ENCODE measurements at places on chromosomes 16 and 17. TPM values are rescaled to one million over a fixed set of nuclear protein-coding genes. Genes with fewer than 3 reads are reported as not detected.

Gene C16orf95
- 2.3 TPM for total RNA-seq

Gene NUDT7
- total RNA-seq = 6.4 TPM

Gene ABCC12
- not detected for total RNA-seq

Gene VAT1L
- 0.39 TPM for total RNA-seq

Gene RFNG
- total RNA-seq = 44.9 TPM

Gene RGS11
- total RNA-seq = 3.9 TPM

Gene TLCD2
- total RNA-seq = 7.3 TPM

Gene BEAN1
- total RNA-seq = 0.65 TPM

Gene OR2C1
- not detected for total RNA-seq

Gene CD68
- total RNA-seq = 427 TPM

DNA sequence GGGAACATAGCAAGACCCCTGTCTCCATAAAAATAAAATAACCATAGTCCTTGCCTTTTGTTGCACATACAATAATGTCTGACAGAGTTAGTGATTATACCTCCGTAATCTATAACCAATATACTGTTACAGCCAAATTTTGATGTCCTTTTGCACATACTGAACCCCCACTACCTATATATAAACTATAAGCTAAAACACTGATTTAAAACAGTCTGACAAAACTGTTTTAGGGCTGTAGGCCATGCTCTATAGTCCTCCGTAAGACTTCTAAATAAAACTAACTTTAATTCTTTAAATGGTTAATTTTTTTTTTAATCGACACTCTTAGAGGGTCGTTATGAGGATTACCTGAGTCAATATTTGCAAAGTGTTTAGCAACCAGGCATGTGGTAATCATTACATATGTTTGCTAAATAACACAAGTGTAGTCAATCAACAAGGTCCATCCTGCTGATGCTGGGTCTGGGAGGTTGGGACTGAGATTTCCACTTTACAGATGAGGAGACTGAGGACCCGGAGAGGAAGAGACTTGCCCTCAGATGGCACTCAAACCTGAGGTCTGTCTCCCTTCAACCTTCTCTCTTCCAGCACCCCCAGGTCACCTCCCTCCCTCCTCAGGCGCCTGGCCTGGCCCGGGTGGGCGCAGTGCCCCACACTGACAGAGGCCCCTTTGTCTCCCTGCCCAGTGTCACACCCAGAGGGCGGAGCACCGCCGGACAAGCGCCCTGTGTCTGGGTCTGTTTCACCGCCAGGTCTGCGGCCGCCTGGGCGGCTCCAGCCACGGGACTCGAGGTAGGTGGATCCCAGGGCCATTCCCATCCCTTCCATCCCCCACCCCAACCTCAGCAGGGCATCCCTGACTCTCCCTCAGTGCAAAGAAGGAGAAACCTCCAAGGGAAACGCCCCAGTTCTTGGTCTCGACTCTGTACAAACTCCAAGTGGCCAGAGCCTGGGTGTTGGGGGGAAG, 10.3 kb downstream of the ZNF385C start:
- H3K27me3 ChIP-seq = no peaks in the 10 kb centered on the region
- no peaks in the 10 kb centered on the region for H3K36me3 ChIP-seq
- H3K4me3 ChIP-seq = no peak overlapping the region
- no peak overlapping the region for H3K27ac ChIP-seq
- H3K4me1 ChIP-seq = no peaks in the 10 kb centered on the region

GRCh38 chr16:70484867-70485266, 30.5 kb downstream of the FCSK start:
- H3K27me3 ChIP-seq = no peaks in the 10 kb centered on the region
- DNase-seq = no peak
- H3K4me3 ChIP-seq = no peak overlapping the region
- H3K4me1 ChIP-seq = no peaks in the 10 kb centered on the region
- no peak overlapping the region for H3K27ac ChIP-seq

DNA sequence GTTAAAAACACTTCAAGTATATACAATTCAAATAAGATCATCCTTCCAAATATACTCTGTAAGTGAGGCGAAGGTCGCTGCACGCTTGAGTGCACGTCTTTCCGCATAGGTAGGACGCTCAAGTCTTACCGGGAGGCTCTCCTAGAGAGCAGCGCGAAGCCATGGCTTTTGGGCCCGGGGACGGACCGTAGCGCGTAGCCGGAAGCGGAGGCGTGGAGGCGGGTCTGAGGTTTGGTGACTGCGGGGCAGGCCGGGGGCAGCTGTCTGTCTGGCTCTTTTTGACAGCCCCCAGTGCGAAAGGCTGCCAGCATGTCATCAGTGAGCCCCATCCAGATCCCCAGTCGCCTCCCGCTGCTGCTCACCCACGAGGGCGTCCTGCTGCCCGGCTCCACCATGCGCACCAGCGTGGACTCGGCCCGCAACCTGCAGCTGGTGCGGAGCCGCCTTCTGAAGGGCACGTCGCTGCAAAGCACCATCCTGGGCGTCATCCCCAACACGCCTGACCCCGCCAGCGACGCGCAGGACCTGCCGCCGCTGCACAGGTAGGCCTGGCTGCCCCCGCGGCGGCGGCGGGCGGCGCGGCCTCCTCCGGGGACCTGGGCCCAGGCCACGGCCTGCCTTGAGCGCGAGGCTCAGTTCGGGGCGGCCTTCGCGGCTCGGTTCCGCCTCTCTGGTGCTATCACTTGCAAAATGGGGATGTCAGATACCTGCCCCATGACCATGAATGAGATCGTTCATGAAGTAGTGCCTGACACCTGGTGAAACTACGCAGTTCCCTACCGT, at the start of gene LONP2:
TSS of gene LONP2 (plus strand) at position 221 of the 783 bp plus-strand sequence. CDS start at position 310, 89 bp downstream.
- peaks cover 34% of the 10 kb centered on the region for H3K4me1 ChIP-seq
- DNase-seq = peak; percentile 92
- H3K4me3 ChIP-seq = peak within 1 kb of the TSS; percentile 92
- H3K27ac ChIP-seq = peak within 1 kb of the TSS; percentile 88
- no peaks in the 10 kb centered on the region for H3K36me3 ChIP-seq

- H3K27me3 ChIP-seq = no peaks in the 10 kb centered on the region
- no peak for DNase-seq
- H3K27ac ChIP-seq = no peak overlapping the region
- H3K36me3 ChIP-seq = peaks cover 76% of the 10 kb centered on the region
- peaks cover under 1% of the 10 kb centered on the region for H3K4me1 ChIP-seq
- no peak overlapping the region for H3K4me3 ChIP-seq
These were observed 11.1 kb downstream of the XYLT2 start for GRCh38 chr17:50356892-50357510.

GRCh38 chr16:87653234-87653633, 50.9 kb downstream of the JPH3 start:
- H3K27me3 ChIP-seq = peaks cover 36% of the 10 kb centered on the region
- DNase-seq = no peak
- H3K27ac ChIP-seq = no peak overlapping the region
- H3K4me3 ChIP-seq = no peak overlapping the region
- no peaks in the 10 kb centered on the region for H3K36me3 ChIP-seq

GRCh38 chr17:47615766-47616424, 33.8 kb upstream of the KPNB1 start:
- H3K27ac ChIP-seq = no peak overlapping the region
- no peaks in the 10 kb centered on the region for H3K4me1 ChIP-seq
- peaks cover 87% of the 10 kb centered on the region for H3K36me3 ChIP-seq
- no peak overlapping the region for H3K4me3 ChIP-seq
- DNase-seq = peak; percentile 52
- no peaks in the 10 kb centered on the region for H3K27me3 ChIP-seq

GRCh38 chr16:9186061-9186460, 94.6 kb downstream of the HAPSTR1 start:
- H3K4me1 ChIP-seq = no peaks in the 10 kb centered on the region
- no peaks in the 10 kb centered on the region for H3K27me3 ChIP-seq
- H3K27ac ChIP-seq = no peak overlapping the region
- H3K36me3 ChIP-seq = no peaks in the 10 kb centered on the region
- H3K4me3 ChIP-seq = no peak overlapping the region
- no peak for DNase-seq

DNA sequence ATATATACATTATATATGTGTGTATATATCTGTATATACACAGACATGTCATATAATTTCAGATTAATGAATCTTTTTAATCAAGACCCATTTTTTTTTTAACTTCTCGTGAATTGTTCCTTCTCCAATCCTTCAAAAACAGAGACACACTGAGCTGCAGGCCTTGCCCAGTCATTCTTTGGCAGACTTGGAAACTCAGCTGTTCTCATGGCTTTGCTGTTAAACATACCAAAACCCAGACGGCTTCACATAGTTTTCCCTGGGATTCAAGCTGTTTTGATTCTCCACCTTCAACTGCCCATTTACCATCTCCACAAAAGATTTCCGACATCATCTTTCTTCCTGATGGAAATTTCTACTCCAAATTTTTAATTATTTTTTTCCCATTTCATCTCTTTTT, 148.7 kb downstream of the KCNJ2 start:
- no peaks in the 10 kb centered on the region for H3K4me1 ChIP-seq
- no peak for DNase-seq
- no peaks in the 10 kb centered on the region for H3K27me3 ChIP-seq
- no peak overlapping the region for H3K4me3 ChIP-seq

DNA sequence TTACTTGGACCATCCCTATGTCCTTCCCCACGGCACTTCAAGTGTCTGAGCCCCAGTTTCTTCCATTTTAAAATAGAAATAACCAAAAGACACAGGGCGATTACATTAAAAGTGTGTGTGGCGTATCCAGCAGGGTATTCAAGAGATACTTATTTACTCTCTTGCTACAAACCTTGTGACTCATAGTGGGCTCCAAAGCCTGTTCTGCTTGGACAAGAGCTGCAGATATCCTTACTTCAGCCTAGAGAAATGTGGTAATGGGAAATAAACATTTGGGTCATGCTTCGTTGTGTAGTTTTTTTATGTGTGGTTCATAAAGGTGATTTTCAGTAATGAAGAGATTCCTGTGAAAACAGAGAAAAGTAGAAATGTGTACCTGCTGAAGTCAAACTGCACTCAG, 288.9 kb upstream of the CDH11 start:
- no peak for DNase-seq
- H3K27me3 ChIP-seq = no peaks in the 10 kb centered on the region
- no peak overlapping the region for H3K4me3 ChIP-seq
- H3K4me1 ChIP-seq = no peaks in the 10 kb centered on the region
- no peaks in the 10 kb centered on the region for H3K36me3 ChIP-seq
- H3K27ac ChIP-seq = no peak overlapping the region

DNA sequence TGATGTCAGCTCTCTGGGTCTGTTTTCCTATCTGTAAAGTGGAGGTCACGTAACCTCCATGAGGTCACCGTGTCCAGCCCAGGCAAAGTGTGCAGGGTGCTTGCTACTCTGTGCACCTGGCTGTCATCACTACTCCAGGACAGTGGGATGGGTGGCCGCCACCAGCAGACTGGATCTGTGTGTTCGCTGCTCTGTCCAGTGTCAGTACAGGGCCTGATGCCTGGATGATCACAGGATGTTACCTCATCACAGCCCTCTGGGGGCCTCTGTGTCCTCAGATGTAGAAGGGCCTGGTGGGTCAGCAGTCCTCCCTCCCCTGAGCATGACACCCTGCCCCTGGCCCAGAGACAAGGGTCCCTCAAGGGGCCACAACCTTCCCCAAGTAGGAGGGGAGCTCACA, 80.0 kb downstream of the KCNJ18 start:
- no peaks in the 10 kb centered on the region for H3K4me1 ChIP-seq
- DNase-seq = no peak
- no peak overlapping the region for H3K27ac ChIP-seq
- H3K36me3 ChIP-seq = no peaks in the 10 kb centered on the region

DNA sequence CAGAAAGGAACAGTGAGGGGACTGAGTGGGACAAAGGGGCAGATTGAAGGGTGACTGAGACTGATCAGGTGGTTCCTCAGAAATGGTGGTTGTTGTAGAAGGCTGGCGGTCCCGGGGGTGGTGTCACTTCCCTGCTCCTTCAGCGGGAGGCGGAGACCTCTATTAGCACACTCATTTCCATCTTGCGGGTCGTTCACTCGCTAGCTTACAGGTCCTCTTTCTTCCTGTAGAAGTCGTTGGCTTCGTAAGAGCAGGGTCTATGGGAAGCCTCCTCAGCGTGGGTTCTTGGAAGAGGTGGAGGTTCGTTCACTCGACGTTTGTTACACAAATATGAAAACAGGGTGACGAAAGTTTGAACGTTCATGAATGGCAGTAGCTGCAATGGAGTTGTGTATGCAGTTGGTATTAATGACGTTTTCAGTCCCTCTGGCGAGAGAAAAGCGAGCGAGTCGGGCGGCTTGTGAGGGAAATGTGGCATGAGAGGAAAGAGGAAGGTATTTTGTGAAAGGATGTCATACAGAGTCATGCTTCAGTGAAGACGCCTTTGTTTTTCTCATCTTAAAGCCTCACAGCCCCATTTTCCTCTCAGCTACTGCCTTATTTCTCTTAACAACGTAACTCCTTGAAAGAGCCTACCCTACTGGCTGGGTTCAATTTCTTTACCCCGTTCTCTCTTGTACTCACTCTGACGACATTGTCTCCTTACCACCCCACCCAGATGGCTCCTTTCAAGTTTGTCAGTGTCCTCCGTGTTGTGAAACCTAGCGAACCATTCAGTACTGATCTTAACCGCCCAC, 667 bp downstream of the EFCAB13 start:
- no peaks in the 10 kb centered on the region for H3K4me1 ChIP-seq
- no peaks in the 10 kb centered on the region for H3K36me3 ChIP-seq
- H3K27me3 ChIP-seq = peaks cover 7% of the 10 kb centered on the region
- H3K27ac ChIP-seq = peak overlapping the region; percentile 96
- H3K4me3 ChIP-seq = peak overlapping the region; percentile 60

DNA sequence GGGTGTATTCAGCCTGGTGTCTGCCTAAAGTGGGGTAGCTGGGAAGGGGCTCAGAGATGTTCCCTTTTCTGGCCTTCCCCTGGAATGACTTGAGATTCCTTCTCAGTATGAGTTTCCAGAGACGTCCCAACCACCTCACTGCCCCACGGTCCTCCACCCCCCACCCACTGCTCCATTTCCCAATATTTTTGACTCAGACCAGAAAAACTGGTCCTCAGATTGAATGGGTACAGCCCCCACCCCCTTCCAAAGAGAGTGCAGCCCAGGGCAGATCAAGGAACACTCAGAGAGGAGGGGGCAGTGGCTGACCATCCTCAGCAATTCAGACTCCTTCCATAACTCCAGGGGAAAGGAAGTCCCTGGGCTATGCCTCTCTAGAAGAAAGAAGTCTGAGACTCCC, 3.2 kb downstream of the ACLY start:
- no peaks in the 10 kb centered on the region for H3K27me3 ChIP-seq
- H3K36me3 ChIP-seq = no peaks in the 10 kb centered on the region
- H3K27ac ChIP-seq = no peak overlapping the region
- no peak overlapping the region for H3K4me3 ChIP-seq

- no peaks in the 10 kb centered on the region for H3K27me3 ChIP-seq
- no peak overlapping the region for H3K4me3 ChIP-seq
- no peak overlapping the region for H3K27ac ChIP-seq
- no peaks in the 10 kb centered on the region for H3K4me1 ChIP-seq
These were observed 90.8 kb downstream of the DYNLRB2 start for GRCh38 chr16:80631581-80631980.

- H3K4me3 ChIP-seq = no peak overlapping the region
- DNase-seq = no peak
- no peaks in the 10 kb centered on the region for H3K27me3 ChIP-seq
- no peak overlapping the region for H3K27ac ChIP-seq
- H3K36me3 ChIP-seq = no peaks in the 10 kb centered on the region
These were observed 32.4 kb upstream of the NOL11 start for GRCh38 chr17:67685351-67685750.

GRCh38 chr16:65770752-65771151, 595.7 kb upstream of the CDH5 start:
- H3K4me1 ChIP-seq = no peaks in the 10 kb centered on the region
- DNase-seq = no peak
- H3K27me3 ChIP-seq = no peaks in the 10 kb centered on the region
- no peaks in the 10 kb centered on the region for H3K36me3 ChIP-seq
- H3K27ac ChIP-seq = no peak overlapping the region
- H3K4me3 ChIP-seq = no peak overlapping the region

GRCh38 chr17:43906951-43907424, 348 bp downstream of the MPP2 start:
- peaks cover 27% of the 10 kb centered on the region for H3K4me1 ChIP-seq
- H3K27ac ChIP-seq = no peak overlapping the region
- H3K27me3 ChIP-seq = peaks cover 85% of the 10 kb centered on the region
- peak overlapping the region; percentile 34 for H3K4me3 ChIP-seq

All from left lung (tissue), 14 donors.